ENCODE measurements at places on chromosomes 13 and 19.
A peak's percentile ranks its signal among the peaks of the same experiment; 100 is the strongest.

DNA sequence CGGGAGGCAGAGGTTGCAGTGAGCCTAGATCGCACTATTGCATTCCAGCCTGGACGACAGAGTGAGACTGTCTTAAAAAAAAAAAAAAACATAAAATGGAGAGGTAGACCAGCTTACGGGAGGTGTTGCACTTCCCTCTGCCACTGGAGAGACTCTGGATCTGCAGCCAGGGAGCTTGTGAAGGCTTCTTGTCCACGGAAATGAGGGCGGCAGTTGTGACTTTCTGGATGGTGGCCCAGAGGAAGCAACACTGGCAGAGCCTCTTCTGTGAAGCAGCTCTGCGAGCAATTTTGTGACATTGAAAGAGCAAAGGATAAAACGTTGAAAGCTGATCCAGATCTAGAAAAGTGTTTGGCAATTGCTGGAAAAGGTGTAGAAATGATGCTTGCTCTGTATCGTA is 10.4 kb downstream of the SPINT2 start:
- DNase-seq: no peak

DNA sequence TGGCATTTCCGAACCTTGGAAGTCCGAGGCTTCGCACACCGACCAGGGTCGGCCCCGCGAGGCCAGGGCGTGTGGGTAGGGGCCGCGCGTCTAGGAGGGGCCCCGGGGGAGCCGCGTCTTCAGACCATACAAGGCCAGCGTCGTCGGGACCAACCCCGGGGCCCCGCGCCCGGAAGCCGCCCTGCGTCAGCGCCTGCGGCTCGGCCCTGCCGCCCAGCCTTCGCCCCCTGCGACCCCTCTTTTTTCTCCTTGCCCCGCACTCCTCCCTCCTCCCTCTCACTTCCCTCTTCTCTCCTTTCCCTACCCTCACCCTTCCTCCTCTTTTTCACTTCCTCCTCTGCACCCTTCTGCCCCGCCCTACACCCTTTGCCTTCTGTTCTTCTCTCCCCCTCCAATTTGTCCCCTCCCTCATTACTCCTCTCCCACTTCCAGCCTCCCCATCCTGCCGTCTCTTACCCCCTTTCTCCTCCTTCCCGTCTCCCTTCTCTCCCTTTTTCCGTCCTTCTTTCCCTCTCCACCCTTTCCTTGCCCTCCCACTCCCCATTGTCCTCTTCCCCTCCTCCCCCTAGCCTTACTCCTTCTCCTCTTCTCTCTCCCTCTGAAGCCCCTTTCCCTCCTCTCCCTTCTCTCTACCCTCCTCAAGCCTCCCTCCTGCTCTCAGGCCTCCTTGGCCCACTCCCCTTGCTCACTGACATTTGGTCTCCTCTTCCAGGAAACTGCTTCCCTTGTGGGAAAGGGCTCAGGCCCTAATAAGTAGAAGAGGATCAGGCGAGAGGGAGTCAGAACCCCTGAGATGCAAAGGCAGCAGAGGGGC is 2.2 kb upstream of the PLEKHG2 start:
- no peak for DNase-seq

DNA sequence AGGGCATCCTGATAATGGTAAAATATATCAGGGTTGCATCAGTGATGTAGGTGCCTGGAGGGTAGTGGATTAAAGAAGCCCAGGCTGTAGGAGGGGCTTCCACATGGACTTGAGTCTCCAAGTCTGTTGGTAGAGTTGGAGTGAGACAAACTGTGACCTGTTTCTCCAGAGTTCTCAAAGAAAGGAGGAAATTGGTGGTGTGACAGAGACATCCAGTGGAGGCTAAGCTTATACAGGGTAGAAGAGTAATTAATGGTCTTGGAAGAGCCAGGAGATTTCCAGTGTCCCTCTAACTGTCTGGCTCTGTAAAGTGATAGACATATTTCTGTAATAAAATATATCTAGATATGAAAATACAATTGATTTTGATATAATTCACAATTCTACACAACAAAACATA is 61.1 kb downstream of the GPC5 start:
- no peak for DNase-seq

GRCh38 chr19:5334366-5334739 is 6.3 kb downstream of the PTPRS start:
- no peak for DNase-seq

DNA sequence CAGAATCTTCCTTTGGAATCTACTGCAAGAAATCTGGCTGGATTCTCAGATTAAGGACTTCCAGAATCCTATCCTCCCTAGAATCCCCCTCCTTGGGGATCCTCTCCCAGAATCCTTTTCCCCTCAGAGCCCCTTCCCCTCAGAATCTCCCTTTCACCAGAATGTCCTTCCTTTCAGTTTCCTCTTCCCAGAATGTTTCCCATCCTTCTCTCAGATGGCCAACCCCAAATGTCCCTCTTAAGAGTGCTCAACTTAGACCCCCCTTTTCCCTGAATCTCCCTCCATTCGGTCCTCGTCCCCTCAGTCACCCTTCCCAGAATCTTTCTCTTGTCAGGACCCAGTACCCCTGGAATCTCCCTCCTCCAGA is 584 bp upstream of the RPS16 start:
- no peak for DNase-seq

DNA sequence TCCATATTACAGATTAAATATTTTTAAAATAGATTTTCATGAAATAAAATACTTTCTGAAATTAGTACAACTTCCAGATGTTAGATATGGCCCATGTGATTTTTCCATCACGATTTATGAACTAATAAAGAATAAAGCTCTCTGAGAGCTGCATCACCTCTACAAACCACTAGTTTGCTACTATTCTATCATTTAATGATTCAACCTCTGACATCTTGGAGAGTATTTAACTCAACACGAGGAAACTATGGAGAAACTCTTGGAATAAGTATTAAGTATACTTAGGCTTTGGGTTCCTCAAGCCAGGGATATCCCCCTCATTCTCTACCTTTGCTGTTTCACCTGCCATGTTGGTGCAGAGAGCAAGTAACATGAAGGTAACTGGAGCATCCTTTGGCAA is 55.7 kb downstream of the DACH1 start:
- DNase-seq: no peak

- DNase-seq: no peak
Observed at GRCh38 chr19:1837625-1838105, 10.6 kb downstream of the REXO1 start.

DNA sequence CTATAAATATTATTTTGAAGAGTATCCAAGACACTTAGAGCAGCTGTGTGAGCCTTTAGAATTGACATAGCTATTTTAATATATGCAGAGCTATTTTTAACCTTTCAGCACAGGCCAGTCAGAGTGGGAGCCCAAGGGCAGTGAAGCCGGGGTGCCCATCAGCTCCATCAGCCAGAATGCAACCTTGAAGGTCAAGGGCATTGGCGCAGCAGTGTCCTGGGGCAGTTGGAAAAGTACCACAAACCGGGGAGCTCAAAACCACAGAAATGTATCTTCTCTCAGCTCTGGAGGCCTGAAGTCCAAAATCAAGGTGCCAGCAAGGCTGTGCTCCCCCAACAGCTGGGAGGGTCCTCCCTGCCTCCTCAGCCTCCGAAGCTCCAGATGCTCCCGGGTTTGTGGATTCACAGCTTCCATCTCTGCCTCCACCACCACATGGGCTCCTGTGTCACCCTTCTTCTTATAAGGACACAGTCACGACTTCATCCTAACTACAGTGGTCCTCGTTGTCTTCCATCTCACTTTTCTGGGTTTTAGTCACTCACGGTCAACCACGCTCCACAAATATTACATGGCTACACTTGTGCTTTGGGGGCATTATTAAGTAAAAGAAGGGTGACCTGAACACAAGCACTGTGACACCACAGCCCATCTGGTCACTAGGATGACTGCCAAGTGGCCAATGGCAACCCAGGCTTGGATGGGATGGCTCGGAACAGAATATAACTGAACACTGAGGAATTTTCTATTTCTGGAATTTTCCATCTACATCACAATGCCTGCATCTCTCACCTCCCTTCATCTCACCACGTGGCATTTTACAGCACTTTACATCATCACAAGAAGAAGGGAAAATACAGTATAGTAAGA is 15.9 kb upstream of the GAS6 start:
- DNase-seq: peak; percentile 37

DNA sequence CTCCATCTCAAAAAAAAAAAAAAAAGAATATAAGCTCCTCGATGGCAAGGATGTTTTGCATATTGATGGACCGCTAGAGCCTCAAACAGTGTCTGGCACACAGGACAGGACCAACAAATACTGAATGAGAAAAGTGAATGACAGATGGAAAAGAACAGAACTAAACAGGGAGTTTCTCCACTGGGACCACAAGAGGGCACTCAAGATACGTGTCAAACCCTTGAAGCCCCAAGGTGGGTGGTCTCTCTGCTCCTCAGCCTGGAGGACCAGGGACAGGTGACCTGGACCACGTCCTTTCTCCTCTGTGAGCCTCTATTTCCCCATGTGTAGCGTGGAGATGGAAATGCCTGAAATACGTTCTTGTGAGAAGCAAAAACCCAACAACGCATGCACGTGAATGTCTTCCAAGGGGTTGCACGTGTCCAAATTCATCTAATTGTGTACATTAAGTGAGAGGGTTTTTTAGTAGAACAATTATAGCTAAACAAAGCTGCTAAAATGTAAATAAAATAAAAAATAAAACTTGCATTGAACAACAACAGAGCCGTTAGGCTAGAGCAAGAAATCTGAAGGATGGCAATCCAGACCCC is 5.7 kb upstream of the CDC42EP5 start:
- no peak for DNase-seq

DNA sequence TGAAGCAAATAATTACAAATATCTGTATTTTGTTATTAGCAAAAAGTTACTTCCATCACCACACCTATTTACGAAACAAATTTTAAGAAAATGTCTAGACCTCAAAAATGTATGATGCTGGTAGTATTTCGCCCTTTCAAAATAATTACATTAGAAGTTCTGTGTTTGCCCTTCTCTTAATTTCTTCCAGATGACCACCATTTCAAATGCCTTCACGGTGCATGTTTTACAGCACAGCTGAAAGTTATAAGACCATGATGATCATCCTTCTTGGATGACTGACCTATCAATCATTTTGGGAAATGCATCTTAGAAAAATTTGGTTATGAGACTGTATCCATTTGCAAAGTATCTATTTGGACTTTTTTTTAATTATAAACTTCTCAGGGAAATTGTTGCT is 390.8 kb downstream of the SLITRK6 start:
- no peak for DNase-seq

DNA sequence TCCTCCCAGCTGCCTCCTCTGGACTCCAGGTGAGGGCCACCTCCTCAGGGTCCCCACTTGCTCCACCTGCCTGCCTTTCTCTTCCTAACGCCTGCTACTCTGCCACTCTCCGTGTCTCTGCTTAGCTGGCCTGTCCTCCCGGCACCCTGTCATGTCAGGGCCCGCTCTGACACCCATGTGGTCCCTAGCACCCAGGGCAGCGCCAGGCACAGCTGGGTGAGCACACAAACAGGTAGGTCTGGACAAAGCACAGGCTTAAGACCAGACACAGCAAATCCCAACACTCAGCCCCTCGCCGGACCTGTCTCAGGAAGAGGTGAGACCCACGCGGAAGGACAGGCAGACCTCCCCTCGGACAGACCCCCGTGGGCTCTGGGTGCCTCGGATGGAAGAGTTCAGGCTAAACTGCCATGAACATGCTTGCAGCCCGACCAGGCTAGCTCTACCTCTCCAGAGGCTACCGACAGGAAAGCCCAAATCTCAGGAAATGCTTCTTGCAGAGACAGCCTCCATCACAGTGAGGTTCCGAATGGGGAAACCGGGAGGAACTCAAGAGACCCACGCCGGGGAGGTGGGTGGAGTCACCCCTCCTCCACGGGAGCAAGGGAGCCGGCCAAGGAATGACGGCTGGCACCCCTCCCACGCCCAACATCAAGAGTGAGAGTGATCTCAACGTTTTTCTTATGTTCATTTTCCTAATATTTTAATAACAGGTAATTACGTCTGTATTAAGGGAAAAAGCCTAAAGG is 12.5 kb downstream of the ZNF787 start:
- no peak for DNase-seq

GRCh38 chr19:1070931-1071791 is 4.2 kb downstream of the ARHGAP45 start:
- DNase-seq: no peak

GRCh38 chr13:69008499-69008898 is 1099.1 kb upstream of the ATXN8OS start:
- no peak for DNase-seq

GRCh38 chr19:33040994-33041827 is 23.5 kb downstream of the RHPN2 start:
- no peak for DNase-seq

GRCh38 chr19:19131989-19132388 is 6.3 kb downstream of the TMEM161A start:
- DNase-seq: no peak

GRCh38 chr13:103931331-103931845 is 865.2 kb upstream of the SLC10A2 start:
- DNase-seq: no peak

DNA sequence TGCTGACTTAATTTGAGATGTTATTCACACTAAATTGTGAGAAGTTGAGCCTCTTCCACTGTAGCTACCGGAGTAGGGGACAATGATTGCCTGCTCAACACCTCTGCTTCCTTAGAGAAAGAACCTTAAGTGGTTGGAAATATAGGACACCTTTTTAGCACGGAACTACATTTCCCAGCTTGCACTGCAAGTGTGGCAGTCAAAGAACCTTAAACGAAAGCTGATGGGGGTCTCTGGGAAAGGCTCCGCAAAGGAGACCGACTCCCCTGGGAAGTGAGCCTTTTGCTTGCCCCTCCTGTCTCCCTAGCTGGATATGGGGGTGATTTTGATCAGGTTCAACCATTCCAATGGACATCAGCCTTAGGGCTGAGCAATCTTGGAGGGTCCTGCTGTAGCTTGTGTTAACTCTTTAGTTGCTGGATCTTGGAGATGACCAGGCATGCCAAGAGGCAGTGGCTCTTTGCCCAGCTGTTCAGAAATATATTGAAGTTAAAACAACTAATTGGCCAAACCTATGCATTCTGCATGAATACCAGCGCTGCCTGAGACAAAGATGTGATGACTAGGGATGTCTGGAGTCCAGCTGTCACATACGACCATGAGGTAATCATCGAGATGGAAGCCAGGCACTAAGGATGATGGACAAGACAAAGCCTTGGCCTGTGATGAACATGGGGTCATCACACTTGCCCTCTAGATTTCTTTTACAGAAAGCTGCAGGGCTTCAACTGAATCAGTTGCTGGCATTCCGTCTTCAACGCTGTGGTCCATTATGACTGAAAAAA is 286.5 kb downstream of the FOXO1 start:
- DNase-seq: no peak

- DNase-seq: no peak
Observed at GRCh38 chr13:73324842-73325722, 266.3 kb downstream of the KLF5 start.

- no peak for DNase-seq
Observed at GRCh38 chr13:23671897-23672296, 101.7 kb downstream of the TNFRSF19 start.

GRCh38 chr13:75425216-75426009 is 56.6 kb downstream of the TBC1D4 start:
- DNase-seq: no peak

All from vagina (tissue), 2 donors.